HCT116 (cell line): ENCODE measurements at places on chromosomes 3 and 15. TPM values are rescaled to one million over a fixed set of nuclear protein-coding genes. Genes with fewer than 3 reads are reported as not detected.
A peak's percentile ranks its signal among the peaks of the same experiment; 100 is the strongest.

DNA sequence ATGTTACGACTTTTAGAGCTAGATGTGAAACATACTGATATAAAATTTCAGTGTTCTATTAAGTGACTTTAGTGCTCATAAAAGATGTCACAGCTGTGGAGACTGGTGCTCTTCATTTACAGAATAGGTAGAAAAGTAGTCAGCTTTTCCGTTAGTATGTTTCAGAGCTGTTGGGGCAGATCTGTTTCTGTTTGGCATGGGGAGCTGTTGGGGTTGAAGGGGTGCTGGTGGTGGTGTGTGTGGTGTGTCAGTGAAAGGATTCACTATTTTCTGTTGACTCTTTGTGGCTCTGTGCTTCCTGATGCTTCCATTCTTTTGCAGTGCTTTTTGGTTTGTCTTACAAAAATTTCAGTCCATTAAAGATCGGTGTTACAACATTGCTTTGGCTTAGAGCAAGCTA lies 3.2 kb downstream of the UBE2E2 start:
- no peak for DNase-seq
- no peaks in the 10 kb centered on the region; the same call in 1 of the 2 replicates for H3K4me1 ChIP-seq

The CSTA gene
- 11.0 TPM for total RNA-seq

- no peaks in the 10 kb centered on the region for H3K27me3 ChIP-seq
- H3K27ac ChIP-seq, result no peak overlapping the region
- H3K4me3 ChIP-seq, result no peak overlapping the region
- DNase-seq, result no peak
Observed at GRCh38 chr15:76245072-76245610, 66.1 kb downstream of the ETFA start.

DNA sequence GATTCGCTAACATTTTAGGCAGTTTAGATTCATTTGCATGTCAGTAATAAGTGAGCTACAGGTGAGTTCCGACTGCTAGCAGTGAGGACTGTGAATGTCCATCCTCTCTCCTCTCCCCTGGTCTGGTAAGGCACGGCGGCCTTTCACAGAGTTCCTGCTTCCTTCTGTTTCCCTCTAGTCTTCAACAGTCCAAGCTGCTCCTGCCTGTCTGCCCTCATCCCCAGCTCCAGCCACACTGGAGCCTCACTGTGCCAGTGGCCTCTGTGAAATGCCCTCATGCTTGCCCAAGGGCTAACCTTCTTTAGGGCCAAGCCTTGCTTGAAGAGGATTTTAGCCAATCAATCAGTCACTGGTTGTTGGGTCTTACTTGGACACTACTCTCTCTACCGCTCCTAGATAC lies 145.8 kb upstream of the BHLHE40 start:
- H3K36me3 ChIP-seq, result no peaks in the 10 kb centered on the region
- H3K27me3 ChIP-seq, result no peaks in the 10 kb centered on the region
- H3K27ac ChIP-seq, result no peak overlapping the region
- no peak for DNase-seq
- peaks cover 2% of the 10 kb centered on the region; the same call in 1 of the 2 replicates for H3K4me1 ChIP-seq

- DNase-seq, result no peak
- no peak overlapping the region for H3K4me3 ChIP-seq
- H3K27ac ChIP-seq, result no peak overlapping the region
- H3K4me1 ChIP-seq, result peaks cover under 1% of the 10 kb centered on the region
Observed at GRCh38 chr15:43769584-43770228, 7.1 kb downstream of the ELL3 start.

GRCh38 chr15:92606126-92606835 lies 49.3 kb downstream of the FAM174B start:
- H3K36me3 ChIP-seq, result no peaks in the 10 kb centered on the region
- no peak overlapping the region for H3K27ac ChIP-seq
- no peak for DNase-seq

DNA sequence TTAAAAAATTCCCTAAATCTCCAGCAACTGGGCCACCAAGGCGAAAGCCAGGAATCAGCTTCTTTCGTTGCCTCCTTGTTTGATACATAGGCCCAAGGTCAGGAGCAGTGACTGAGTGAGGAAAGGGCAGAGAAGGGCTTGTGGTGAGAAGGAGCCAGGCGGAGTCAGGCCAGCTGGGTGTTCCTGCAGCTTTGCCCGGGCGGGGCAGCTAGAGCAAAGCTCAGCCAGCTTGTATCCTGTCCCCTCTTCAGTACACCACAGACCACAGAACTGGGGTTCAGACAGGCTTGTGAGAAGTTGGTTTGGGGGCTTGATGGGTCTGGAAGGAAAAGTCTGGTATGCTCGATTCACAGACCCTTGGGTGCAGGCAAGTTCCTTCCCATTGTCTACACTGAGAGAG lies 52.6 kb downstream of the CCK start:
- H3K36me3 ChIP-seq, result 0 out of 2 replicates have a peak, but pooled peaks cover 4% of the 10 kb centered on the region
- no peaks in the 10 kb centered on the region for H3K27me3 ChIP-seq
- no peak for DNase-seq
- no peak overlapping the region for H3K27ac ChIP-seq
- no peak overlapping the region for H3K4me3 ChIP-seq
- peaks cover 2% of the 10 kb centered on the region; the same call in 1 of the 2 replicates for H3K4me1 ChIP-seq

The ADAMTS17 gene
- total RNA-seq, result 4.2 TPM

- H3K36me3 ChIP-seq, result no peaks in the 10 kb centered on the region
- H3K27me3 ChIP-seq, result no peaks in the 10 kb centered on the region
- peaks cover 10% of the 10 kb centered on the region; the same call in 1 of the 2 replicates for H3K4me1 ChIP-seq
- H3K27ac ChIP-seq, result no peak overlapping the region
Observed at GRCh38 chr3:171970301-171970788, 69.0 kb upstream of the FNDC3B start.

GRCh38 chr15:62637574-62637897 lies 405.0 kb upstream of the TPM1 start:
- no peak for DNase-seq
- H3K4me3 ChIP-seq, result no peak overlapping the region
- H3K27ac ChIP-seq, result no peak overlapping the region
- no peaks in the 10 kb centered on the region for H3K36me3 ChIP-seq
- no peaks in the 10 kb centered on the region for H3K27me3 ChIP-seq
- no peaks in the 10 kb centered on the region for H3K4me1 ChIP-seq

GRCh38 chr15:31455499-31455898 lies 128.9 kb downstream of the KLF13 start:
- H3K4me3 ChIP-seq, result no peak overlapping the region
- H3K36me3 ChIP-seq, result no peaks in the 10 kb centered on the region
- no peak for DNase-seq
- no peaks in the 10 kb centered on the region for H3K27me3 ChIP-seq
- H3K27ac ChIP-seq, result no peak overlapping the region

DNA sequence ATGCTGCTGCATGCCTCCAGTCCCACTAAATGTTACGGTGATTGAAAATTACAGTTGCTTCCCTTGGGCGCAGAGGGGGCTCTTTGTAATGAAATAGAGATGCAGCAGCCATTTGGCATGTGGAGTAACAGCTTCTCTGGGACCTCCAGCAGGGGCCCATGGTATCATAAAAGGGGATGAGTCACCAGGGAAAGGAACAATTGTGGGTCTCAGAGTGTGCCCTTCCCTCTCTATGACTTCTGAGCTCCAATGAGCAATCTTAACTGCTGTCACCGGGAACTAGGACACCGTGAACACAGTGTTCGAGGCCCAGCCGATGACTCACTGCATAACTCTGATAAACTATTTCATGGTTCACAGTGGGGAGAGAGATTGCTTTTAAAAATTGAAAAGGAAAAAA lies 164.8 kb upstream of the NUDT16 start:
- H3K27ac ChIP-seq, result peak overlapping the region; percentile 2; the same call in 1 of the 2 replicates
- peak overlapping the region; percentile 38; the same call in 1 of the 2 replicates for H3K4me3 ChIP-seq
- peaks cover 15% of the 10 kb centered on the region for H3K4me1 ChIP-seq
- H3K27me3 ChIP-seq, result no peaks in the 10 kb centered on the region
- peak; percentile 74 for DNase-seq

- H3K4me1 ChIP-seq, result peaks cover 9% of the 10 kb centered on the region
- no peak overlapping the region for H3K4me3 ChIP-seq
- no peak for DNase-seq
Observed at GRCh38 chr3:196186651-196187573, 24.3 kb downstream of the ZDHHC19 start.

DNA sequence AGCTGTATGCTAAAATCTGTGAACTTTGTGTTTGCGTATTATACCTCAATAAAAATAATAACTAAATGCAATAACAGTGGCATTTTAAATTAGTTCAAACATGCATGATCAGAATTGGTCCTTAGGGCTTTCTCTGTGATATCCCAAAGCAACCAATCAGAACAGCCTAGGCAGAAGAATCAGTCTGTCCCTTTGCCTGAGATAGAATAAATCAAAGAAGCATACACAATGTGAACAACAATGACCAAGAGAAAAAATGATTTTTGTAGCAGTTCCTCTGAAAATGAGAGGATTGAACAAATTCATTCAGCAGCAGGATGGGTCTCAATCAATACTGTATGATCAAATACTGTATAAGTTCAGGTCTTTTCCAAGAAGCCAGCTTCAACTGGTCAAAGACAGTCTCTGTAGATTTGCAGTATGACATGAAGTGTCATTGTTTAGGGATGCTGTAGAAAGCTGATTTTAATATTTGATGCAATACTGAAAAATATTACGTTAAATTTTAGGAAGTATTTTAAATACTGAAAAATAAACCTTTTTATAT lies 1071.6 kb downstream of the AGBL1 start:
- H3K27ac ChIP-seq, result no peak overlapping the region
- no peak overlapping the region for H3K4me3 ChIP-seq
- H3K4me1 ChIP-seq, result no peaks in the 10 kb centered on the region
- no peaks in the 10 kb centered on the region for H3K27me3 ChIP-seq
- DNase-seq, result no peak
- no peaks in the 10 kb centered on the region for H3K36me3 ChIP-seq

The LMAN1L gene
- total RNA-seq, result 0.17 TPM

- H3K36me3 ChIP-seq, result no peaks in the 10 kb centered on the region
- no peaks in the 10 kb centered on the region for H3K27me3 ChIP-seq
- no peak overlapping the region for H3K27ac ChIP-seq
- H3K4me1 ChIP-seq, result no peaks in the 10 kb centered on the region
Observed at GRCh38 chr3:100780071-100780622, 70.9 kb downstream of the TFG start.

DNA sequence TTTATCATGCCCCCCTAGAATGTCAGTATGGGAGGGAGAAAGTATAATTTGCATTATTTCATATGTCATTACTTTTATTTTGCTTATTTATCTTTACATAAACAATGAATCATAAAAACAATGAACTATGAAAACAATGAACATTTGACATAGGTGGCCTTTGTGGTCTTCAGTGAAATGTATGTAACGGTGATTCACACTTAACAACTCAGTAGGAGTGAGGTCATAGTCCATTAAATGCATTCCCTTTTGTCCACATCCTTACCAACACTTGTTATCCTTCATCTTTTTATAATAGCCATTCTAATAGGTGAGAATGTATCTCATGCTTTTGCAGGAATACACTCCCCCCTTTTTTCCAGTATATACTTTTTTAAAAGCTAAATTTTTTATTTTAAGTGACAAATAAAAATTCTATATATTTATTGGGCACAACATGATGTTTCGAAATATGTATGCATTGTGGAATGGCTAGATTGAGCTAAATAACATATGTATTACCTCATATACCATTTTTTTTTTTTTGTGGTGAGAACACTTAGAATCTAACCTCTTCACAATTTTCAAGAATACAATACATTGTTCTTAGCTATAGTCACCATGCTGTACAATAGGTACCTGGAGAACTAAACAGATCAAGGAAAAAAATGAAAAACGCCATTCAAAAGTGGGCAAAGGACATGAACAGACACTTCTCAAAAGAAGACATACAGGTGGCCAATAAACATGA lies 189.5 kb downstream of the WDR72 start:
- no peaks in the 10 kb centered on the region; the same call in 1 of the 2 replicates for H3K27me3 ChIP-seq
- no peaks in the 10 kb centered on the region for H3K36me3 ChIP-seq
- no peak overlapping the region for H3K27ac ChIP-seq
- no peak overlapping the region for H3K4me3 ChIP-seq
- no peak for DNase-seq

GRCh38 chr15:82176542-82176941 lies 86.0 kb downstream of the EFL1 start:
- no peak for DNase-seq
- no peak overlapping the region for H3K4me3 ChIP-seq
- no peaks in the 10 kb centered on the region for H3K27me3 ChIP-seq
- peaks cover 9% of the 10 kb centered on the region for H3K4me1 ChIP-seq
- H3K27ac ChIP-seq, result no peak overlapping the region

DNA sequence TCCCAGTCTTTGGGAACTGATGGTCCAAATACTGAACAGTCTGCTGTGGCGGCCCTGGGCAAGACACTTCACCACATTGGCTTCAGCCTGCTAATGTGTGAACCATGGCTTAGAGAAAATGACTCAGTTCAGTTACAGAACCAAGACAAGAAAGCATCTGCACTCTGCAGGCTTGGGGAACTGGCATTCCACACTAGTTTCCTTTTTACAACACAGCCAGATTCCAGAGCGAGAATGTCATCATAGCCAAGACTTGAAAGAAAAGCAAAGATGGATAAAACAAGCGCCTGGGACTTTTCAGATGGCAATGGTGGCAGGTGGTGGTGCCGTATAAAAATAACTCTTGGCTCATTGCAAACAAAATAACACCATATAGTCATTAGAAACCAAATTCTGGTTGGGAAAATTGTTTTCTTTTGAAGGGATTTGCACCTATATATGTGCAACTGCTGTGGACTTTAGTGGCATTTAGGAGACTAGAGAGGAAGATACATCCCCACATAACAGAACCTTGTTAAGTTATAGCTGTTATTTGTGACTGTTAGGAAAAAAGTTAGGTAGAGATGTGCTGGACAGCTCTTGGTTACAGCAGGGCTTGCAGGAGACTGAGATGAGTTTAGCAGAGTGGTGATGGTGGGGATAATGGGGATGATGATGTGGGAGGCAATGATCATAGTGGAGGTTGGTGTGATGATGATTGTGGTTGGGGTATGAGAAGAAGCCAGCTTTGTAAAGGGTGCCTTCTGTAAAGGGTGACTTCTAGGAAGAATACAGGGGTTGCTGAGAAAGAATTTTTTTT lies 273.6 kb downstream of the THRB start:
- no peaks in the 10 kb centered on the region for H3K27me3 ChIP-seq
- DNase-seq, result no peak
- no peak overlapping the region for H3K27ac ChIP-seq
- H3K4me3 ChIP-seq, result no peak overlapping the region
- H3K36me3 ChIP-seq, result no peaks in the 10 kb centered on the region
- peaks cover 3% of the 10 kb centered on the region; the same call in 1 of the 2 replicates for H3K4me1 ChIP-seq

- no peak for DNase-seq
- no peaks in the 10 kb centered on the region for H3K36me3 ChIP-seq
- no peaks in the 10 kb centered on the region; the same call in 1 of the 2 replicates for H3K27me3 ChIP-seq
- H3K4me3 ChIP-seq, result no peak overlapping the region
- H3K4me1 ChIP-seq, result peaks cover 10% of the 10 kb centered on the region; the same call in 1 of the 2 replicates
Observed at GRCh38 chr3:190319660-190320059, 2.6 kb downstream of the CLDN1 start.

The ISG20 gene
- 11.0 TPM for total RNA-seq
